ENCODE measurements at places on chromosomes 16 and 17.

DNA sequence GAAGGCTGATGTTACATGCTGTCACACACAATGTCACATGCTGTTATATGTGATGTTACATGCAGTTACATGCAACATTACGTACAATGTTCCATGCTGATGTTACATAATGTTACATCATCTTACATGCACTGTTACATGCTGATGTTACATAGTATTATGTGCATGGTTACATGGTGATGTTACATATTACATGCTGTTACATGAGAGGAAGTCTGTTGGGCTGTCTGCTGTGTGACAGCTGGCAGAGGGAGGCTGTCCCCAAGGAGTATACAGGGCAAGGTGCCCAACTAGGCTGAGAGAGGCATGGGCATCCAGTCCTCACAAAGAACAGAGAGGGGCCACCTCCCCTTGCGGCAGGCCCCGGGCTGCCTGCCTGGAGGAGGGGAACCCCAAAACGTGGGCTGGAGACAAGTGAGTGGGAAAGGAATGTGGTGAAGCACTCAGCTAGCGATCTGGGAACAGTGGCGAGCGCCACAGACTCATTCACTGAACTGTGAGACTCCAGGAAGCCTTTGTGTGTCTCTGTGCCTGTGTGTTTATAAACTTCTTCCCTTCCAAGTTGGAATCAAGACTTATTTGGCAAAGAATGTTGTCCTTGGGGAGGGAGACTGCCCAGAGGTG lies 30.6 kb downstream of the TMEM92 start:
- no peak for DNase-seq

GRCh38 chr17:51169340-51169739 lies 3.1 kb downstream of the NME2 start:
- no peak for DNase-seq

DNA sequence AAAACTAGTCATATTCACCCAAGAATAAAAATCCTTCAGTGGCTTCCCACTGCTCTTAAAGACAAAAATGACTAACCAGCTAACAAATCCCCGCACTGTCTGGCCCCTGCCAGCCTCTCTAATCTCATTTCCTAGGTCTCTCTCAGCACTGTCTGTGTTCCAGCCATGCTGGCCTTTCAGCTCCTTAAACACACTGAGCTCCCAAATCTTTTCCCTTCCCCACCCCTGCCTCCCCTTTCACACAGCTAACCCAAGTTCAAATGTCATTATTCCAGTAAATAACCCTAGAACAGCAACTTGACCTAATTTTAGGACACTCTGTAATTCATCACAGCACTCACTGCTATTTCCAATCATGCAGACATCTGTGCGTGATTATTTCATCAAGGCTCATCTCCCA lies 7.8 kb downstream of the SHCBP1 start:
- no peak for DNase-seq

GRCh38 chr17:78173097-78173715 lies 4.8 kb downstream of the SYNGR2 start:
- no peak for DNase-seq

- no peak for DNase-seq
These were observed 158.9 kb upstream of the CIBAR2 start for GRCh38 chr16:85271198-85271597.

DNA sequence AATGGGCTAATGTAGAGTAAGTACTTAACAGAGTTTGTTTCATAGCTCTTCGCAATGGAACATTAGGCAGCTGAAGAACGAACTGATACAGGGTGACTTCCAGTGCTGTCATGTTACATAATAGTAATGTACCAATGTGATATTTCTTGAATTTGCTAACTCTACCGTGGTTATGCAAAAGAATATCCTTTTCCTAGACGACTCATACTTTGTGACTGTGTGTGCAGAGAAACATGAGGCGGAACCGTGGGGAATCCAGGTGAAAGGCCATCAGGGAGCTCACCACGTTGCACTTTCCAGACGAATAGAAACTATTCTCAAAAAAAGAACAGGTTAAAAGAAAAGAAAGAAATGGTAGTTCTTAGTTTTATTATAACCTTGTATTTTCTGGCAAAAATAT lies 13.2 kb downstream of the NOB1 start:
- no peak for DNase-seq

GRCh38 chr16:20851601-20852000 lies 45.3 kb downstream of the REXO5 start:
- DNase-seq, result no peak

GRCh38 chr17:49926886-49927285 lies 42.1 kb upstream of the DLX4 start:
- no peak for DNase-seq

- no peak for DNase-seq
These were observed 195.5 kb upstream of the TNRC6C start for GRCh38 chr17:77763023-77763422.

DNA sequence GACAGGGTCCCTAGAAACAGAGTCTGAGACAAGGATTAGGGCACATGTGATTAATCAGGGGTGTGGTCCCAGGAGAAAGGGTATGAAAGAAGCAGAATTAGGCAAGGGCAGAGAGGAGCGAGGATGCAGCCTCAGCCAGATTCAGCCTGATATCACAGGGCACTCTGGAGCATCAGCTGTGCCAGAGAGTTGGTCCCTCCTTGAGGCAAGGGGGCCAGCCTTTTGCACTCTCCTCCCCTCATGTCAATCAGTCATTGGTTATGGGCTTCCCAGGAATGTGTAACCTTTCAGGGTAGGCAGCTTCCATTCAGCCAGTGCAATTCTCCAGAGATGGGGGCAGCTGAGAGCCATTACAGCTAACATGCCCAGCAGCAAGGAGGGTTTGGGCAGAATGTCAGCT lies 152.6 kb upstream of the LHX1 start:
- no peak for DNase-seq

GRCh38 chr16:75927810-75928209 lies 201.5 kb upstream of the CPHXL start:
- no peak for DNase-seq

- DNase-seq, result no peak
These were observed 117.6 kb downstream of the C16orf78 start for GRCh38 chr16:49491106-49491670.

DNA sequence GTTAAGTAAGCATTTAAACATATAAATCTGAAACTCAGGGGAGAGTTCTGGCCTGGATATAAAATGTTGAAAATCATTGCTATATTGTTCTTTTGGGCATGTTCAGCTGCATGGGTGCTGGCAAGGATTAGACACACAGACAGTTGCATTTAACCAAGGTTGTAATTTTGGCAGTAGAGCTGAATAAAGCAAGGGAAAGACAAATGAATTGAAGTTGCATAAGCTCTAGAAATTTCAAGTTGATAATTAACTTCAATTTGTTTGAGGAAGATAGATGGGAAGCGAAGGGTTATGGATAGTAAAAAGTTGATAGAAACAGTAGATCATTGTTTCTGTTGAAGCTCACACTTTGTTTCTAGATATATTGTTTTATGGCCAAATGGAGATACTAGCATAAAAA lies 97.2 kb upstream of the KCNJ18 start:
- DNase-seq, result no peak

- no peak for DNase-seq
These were observed 98.9 kb upstream of the GSE1 start for GRCh38 chr16:85514295-85514597.

DNA sequence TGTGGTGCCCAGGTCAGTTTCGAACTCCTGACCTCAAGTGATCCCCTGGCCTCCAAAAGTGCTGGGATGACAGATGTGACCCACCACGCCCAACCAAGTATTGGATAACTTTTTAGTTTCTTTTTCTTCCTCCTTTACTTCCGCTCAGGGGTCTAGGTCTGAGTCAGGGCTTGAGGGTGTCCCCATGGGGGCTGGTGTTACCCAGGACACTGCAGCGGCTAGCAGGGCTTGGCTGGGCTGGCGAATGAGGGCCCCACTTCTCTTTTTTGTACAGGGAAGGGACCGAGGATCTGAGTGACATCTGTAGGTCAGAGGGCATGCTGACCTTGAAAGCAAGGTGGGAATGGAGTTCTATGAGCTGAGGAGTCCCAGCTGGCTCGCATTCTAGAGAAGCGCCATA lies 24.9 kb downstream of the RAB11FIP3 start:
- DNase-seq, result no peak

- no peak for DNase-seq
These were observed 4.5 kb downstream of the SLC26A11 start for GRCh38 chr17:80224683-80225082.

GRCh38 chr17:41449008-41449407 lies 8.2 kb upstream of the KRT38 start:
- DNase-seq, result no peak

GRCh38 chr17:48597778-48598631 lies 4.4 kb upstream of the HOXB5 start:
- DNase-seq, result no peak

DNA sequence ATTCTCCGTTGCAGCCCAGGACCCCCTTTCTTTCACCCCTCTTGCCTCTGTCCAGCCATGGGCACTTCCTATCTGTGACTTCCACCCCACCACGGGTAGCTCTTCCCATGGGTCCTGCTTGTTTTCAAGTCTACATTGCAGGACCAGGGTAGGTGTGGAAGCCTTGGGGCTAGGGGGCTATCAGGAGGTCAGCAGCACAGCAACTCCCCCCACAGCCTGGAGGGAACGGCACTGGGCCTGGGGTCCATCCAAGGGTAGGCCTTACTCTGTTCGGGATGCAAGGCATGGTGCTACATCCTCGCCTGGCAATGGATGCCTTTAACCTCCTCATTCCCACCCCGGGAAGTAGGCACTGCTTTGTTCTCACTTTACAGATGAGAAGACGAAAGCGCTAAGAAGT lies 109.3 kb downstream of the IRX5 start:
- no peak for DNase-seq
